ENCODE measurements at places on chromosomes 6 and 20.

DNA sequence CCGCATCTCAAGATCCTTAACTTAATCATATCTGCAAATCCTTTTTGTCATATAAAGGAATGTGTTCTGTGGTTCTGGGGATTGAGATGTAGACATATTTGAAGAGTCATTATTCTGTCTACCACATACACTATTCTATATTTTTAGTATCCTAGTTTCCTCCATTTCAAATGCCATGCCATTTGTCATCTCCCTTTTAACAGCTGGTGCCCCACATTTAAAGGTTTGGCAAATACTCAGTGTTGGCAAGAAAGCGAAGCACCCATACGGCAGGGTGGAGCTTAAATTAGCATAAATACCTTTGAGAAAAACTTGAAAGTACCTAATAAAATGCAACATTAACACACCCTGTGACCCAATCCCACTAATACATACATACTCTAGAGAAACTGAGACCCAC is 31.7 kb downstream of the PAK5 start:
- DNase-seq, result no peak

DNA sequence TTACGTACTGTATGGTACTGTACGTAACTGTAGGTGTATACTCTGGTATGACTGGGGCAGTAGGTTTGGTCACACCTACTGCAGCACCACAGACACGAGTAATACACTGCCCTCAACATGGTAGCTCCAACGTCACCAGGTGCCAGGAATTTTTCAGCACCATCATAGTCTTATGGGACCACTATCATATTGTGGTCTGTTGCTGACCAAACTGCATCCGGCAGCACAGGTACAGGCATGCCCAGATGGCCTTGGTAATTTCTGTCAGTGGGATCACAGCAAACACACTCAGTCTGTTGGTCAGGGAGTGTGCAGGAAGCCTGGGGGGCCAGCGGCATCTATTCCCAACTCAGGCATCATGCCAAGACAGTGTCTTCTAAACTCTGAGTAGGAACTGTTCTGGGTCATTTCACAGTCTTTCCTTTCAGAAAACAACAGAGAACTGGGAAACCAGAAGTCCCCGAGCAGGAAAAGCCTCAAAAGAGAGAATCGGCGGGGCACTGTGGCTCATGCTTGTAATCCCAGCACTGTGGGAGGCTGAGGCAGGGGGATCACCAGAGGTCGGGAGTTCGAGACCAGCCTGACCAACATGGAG is 5.8 kb downstream of the YTHDF1 start:
- DNase-seq, result no peak

DNA sequence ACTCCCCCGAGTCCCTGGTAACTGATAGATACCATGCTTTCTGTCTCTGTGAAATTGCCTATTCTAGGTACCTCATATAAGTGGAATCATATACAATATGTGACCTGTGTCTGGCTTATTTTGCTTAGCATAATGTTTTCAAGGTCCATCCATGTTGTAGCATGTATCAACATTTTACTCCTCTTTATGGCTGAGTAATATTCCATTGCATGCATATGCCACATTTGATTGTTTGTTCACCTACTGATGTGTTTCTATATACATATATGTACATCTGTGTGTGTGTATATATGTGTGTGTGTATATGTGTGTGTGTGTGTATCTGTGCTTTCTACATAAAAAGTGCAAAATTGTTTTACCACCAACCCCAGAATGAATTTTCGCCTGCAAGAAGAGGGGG is 119.1 kb downstream of the ADAT2 start:
- no peak for DNase-seq

DNA sequence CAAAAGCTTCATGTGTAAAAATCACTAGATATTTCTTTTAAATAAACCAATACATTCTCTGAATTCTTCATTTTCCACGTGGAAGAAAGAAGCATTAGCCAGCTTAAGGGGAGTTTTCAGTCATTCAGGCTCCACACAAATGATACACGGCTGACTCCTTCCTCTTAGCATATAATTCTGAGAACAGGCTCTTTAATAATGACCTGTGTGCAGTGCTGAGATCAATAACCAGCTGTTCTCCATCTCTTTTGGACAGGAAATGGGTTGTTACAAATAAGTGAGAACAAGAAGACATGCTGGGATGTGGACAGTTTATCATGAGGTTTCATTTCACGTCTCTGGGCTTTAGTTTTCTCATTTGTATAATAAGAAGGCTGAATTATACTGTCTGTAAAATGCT is 146.9 kb upstream of the C6orf118 start:
- no peak for DNase-seq

GRCh38 chr6:56292505-56293181 is 45.3 kb upstream of the COL21A1 start:
- no peak for DNase-seq
